ENCODE measurements at places on chromosomes 13 and 19.

DNA sequence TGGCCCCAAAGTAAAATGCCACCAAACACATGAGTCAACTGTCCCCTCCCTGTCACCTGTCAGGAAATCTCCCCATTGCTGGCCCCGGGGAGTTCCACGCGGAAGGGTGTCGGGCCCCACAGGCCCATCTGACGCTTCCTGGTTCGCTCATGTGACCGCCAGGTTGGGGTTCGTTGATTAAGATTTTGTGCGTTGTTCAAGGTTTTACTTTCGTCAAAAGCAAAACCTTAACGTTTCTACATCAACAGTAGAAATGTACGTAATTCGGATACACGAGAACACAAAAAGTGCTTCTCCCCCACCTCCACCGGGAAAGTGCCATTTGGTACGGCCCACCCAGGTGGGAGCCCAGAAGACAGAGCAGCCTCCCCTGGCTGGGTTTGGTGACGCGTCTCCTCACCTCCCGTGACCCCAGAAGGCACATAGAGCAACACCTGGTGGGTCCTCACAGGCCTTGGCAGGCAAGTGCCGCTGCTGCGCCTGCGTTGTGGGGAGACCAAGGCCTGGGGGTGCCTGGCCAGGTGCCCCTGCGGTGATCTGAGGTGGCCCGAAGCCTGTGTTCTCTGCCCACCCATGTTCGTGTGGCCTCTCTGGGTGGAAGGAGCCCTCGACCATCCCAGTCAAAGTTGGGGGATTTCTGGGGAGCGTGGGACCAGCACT is 161.6 kb downstream of the KDM4B start:
- DNase-seq: no peak

DNA sequence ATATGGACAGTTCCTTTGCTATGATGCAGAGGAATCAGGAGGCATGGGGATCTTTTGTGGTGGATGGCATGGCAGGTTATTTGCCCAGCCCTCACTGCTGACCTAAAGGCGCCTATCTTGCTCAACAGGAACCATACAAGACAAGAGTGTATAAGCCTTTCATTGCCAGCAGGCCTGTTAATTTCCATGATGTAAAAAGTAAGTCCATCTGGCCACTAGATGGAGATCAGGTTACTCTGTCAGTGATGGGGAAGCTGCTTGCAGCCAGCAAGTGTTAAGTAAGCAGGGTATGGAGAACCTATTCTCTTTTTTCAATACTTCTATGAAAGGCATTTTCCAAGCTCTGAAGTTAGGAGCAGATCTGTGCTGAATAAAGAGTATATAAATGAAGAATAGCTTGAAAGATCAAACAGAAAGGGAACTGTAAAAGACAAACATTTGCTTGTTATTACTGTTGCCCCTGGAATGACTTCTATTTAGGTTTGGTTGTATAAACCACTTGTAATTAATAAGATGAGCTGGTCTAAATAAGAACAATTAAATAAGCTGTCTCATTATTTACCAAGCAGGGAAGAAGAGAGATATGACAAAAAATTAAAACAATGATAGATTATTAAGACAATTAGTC is 210.9 kb downstream of the RGCC start:
- peak; percentile 93 for DNase-seq

DNA sequence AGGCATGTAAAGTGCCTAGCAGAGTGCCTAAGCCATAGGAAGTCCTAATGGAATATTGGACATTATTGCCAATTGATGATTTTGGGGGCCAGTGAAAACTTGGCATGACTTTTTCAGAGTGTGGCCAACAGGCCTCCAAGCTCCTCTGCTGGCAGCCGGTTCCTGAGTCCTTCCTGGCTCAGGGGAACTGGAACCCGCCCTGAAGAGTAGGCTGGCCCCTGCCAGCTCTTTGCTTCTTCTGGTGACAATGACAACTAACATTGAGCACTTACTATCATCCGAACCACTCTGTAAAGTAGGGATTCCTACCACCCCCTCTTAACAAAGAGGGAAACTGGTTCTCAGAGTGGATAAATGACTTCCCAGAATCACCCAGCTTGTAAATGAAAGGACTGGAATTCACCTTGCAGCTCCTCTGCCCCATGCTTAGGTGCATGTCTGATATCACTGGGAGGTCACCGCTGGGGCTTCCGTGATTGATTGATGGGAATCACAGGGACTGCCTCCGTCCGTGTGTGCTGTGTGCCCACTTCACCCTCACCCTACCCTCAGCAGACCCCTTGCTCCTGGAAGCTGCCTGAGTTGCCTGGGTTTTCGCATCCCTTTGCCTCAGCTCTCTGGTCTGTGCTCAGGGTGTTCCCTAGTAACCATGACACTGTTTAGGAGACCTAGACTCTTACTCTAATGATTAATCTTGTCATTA is 50.6 kb downstream of the TNFRSF19 start:
- no peak for DNase-seq

- peak; percentile 66 for DNase-seq
Observed at GRCh38 chr19:43735957-43736356, 18.8 kb downstream of the SMG9 start.

DNA sequence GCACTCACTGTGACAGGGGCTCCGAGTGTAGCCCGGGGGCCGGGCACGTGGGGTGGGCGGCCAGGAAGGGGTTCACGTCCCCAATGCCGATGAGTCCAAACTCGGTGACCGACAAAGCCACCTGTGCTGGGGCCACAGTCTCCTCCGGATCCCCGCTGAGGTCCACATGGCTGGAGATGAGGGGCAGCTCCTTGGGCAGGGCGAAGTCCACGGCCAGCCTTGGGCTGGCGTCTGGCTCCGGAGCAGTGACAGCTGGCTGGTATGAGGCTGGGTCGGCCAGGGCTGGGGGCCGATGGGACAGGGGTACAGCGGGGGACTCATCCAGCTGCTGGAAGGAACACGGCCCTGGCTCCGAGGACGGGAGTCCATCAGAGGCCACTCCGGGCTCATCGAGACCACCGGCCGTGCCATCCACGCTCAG is 15.9 kb upstream of the PLPP2 start:
- no peak for DNase-seq

GRCh38 chr19:55248166-55248675 is 10.6 kb downstream of the PPP6R1 start:
- DNase-seq: no peak

DNA sequence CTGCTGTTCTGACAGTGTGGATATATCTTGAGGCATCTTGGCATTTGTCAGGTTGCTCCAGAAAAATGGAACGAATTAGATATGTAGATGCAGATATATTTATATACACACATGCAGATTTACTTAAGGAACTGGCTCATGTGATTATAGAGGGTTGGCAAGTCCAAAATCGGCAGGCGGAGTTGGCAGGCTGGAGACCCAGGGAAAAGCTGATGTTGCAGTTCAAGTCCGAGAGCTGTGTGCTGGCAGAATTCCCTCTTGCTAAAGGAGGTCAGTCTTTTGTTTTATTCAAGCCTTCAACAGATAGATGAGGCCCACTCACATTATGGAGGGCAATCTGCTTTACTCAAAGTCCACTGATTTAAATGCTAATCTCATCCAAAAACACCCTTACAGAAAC is 24.4 kb upstream of the CSNK1A1L start:
- DNase-seq: no peak

DNA sequence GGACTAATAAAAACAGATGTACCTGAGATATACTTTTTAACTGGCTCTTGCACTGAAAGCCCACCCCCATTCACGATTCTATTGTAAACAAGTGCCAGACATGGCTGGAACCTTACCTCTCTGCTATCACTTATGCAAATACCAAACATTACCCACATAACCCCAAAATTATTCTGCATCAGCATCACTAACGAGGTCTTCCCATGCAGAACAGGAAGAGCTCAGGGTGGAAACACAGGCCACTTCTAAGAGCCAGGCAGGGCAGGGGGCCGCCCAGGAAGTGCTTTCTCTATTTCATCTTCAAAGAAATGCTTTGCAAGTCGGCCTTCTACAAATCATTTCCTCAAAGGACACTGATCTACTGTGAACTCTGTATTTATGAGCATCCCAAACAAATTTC is 7.3 kb downstream of the IRS2 start:
- DNase-seq: peak; percentile 43

- no peak for DNase-seq
Observed at GRCh38 chr13:106176117-106176516, 359.3 kb downstream of the EFNB2 start.

GRCh38 chr13:67267136-67267535 is 37.0 kb upstream of the PCDH9 start:
- peak; percentile 79 for DNase-seq

GRCh38 chr13:78197231-78197630 is 278.6 kb upstream of the EDNRB start:
- DNase-seq: no peak

GRCh38 chr19:10919352-10920287 is 8.8 kb downstream of the YIPF2 start:
- no peak for DNase-seq

GRCh38 chr19:55486043-55486970 is 1.3 kb downstream of the NAT14 start:
- no peak for DNase-seq

- DNase-seq: peak; percentile 64
Observed at GRCh38 chr13:75365724-75366173, 116.2 kb downstream of the TBC1D4 start.

GRCh38 chr13:38697197-38697596 is 10.3 kb downstream of the FREM2 start:
- no peak for DNase-seq

DNA sequence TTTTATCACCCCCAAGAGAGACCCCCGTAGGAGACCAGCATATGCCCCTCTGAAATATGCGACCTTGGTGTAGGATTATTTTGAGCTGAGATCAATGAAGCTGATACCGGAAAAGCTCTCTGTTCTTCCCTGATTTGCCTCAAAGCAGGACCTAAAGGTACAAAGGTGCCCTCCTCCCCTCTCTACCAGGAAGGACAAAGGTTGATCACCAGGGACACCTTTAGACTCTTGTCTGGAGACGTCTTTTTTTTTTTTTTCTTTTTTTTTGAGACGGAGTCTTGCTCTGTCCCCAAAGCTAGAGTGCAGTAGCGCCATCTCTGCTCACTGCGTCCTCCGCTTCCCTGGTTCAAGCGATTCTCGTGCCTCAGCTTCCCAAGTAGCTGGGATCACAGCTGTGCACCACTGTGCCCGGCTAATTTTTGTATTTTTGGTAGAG is 792 bp upstream of the PEX11G start:
- no peak for DNase-seq

- peak; percentile 42 for DNase-seq
Observed at GRCh38 chr19:3683405-3684053, 16.7 kb downstream of the PIP5K1C start.

- no peak for DNase-seq
Observed at GRCh38 chr13:63088226-63088625, 1672.6 kb upstream of the PCDH20 start.

- peak; percentile 85 for DNase-seq
Observed at GRCh38 chr19:48283908-48284307, 14.0 kb downstream of the ZNF114 start.

DNA sequence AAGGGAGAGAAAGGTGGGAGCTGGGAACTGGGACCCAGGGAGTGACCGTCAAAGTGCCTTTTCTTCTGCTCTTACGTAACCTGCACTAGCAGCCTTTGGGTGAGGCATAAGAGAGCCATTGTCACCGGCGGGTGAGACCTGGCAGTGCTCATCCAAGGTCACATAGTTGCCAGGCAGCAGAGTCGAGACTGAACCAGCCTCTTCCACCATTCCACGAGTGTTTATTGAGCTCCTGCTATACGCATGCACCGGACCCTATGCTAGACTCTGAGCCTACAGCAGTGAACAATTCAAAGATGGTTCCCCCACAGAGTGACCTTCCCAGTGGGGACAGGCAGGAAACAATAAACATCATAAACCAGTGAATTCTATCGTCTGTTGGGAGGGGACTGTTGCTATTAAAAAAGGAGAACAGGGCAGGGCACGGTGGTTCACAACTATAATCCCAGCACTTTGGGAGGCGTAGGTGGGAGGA is 18.6 kb upstream of the STRN4 start:
- DNase-seq: no peak

DNA sequence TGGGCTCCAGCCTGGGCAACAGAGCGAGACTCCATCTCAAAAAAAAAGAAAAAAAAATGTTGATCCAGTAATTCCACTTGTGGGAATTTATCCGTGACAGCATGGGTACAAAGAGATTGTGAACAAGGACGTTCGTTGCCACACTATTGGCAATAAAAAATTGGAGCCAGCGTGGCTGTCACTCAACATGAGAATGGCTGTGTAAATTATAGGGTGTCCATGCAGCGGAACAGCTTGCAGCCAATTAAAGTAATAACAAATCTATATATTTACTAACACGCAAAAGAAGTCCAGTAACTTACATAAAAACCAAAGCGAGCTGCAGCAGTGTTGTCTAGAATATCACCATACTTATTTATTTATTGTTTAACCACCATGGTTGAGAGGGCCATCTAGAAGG is 19.3 kb downstream of the DPF1 start:
- DNase-seq: no peak

- DNase-seq: no peak
Observed at GRCh38 chr19:37227996-37228395, 10.0 kb downstream of the ZNF383 start.

- DNase-seq: peak; percentile 44
Observed at GRCh38 chr19:11288349-11288748, 7.6 kb upstream of the TSPAN16 start.

- DNase-seq: no peak
Observed at GRCh38 chr19:44792281-44792680, 14.6 kb downstream of the CBLC start.

All from astrocyte of the hippocampus (primary cell).